ENCODE measurements at places on chromosomes 13 and 19. TPM values are rescaled to one million over a fixed set of nuclear protein-coding genes. Genes with fewer than 3 reads are reported as not detected.

DNA sequence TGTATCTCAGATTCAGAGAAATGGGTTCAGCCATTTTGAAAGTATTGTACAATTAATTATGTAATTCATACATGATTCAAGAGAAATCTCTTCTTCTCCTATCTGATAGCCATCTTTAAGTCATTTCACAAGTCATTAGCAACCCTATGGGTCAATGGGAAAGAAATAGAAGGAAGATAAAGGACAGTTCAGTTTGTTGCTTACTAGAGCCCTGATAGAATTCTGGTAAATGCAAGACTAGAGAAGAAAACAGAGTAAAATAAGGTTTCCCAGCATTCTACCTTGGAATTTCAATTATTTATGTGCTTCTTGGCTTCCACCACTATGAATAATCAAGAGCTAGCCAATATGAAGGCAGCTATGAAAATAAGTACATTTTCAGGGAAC, 117.7 kb downstream of the LHFPL6 start:
- DNase-seq, result no peak

GRCh38 chr13:99057310-99057975, 79.6 kb upstream of the DOCK9 start:
- DNase-seq, result no peak

DNA sequence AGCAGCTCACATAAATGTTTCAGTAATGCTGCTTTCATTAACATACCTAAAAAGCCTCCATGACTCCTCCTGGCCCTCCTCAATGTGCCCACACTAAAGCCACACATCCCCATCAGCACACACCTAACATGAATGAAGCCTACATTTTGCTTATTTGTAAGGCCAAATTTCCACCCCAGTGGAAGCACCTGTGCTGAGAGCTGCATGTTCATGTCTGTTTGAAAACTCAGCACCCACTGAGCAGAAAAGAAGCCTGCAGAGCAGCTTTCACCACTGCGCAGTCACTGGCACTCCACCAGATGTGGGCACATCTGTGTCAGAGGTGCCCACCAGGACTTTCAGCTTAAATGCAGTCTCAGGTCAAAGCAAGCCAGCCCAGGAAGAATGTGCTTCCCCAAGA, 93.5 kb downstream of the FOXO1 start:
- DNase-seq, result no peak

GRCh38 chr19:46719629-46720502, 3.0 kb upstream of the PRKD2 start:
- DNase-seq, result no peak

DNA sequence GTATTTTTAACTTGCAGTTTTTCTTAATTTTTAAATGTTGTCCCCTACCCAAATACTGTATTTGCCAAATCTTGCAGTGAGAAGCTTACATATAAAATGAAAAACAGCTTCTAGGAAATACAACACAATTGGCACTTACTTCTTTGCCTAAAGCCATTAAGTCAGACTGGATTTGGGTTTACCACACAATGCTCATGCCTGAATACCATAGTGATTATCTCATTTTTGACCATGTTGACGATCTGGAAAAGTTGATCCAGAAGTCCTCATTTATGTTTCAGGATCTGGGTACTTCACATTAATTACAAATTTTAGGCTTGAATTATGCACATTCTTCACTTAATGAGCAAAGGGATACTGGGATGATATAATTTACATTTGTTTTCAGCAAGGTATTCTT, 2.4 kb downstream of the RNF6 start:
- DNase-seq, result no peak

- DNase-seq, result no peak
Measured at GRCh38 chr19:3944018-3944721, 11.3 kb downstream of the NMRK2 start.

GRCh38 chr13:34926508-34926907, 15.6 kb upstream of the NBEA start:
- DNase-seq, result no peak

DNA sequence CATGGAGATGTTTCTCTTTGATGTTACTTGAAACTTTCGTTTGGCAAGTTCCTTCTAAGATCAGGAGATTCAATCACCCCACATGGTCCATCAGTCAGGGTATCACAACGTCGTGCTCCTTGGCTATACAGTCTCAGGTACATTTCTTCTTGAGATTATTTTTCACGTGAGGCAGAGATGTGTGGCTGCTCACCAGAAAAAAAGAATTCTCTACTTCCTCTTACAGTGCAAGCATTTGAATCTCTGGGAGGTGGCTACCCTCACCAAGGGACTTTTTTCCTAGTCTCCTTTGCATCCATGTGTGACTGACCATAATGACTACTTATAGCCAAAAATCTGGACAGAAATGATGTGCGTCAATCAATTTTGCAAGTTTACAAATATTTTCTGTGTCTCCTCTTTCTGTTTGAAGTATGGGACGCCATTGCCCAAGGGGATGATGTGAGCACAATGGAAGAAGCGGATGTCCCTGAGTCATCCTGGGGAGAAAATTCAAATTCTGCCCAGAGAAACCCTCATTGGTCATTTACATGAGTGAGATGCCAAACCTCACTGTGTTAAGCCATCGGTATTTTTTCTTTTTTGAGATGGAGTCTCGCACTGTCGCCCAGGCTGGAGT, 8.6 kb upstream of the LAIR2 start:
- no peak for DNase-seq

GRCh38 chr19:4502282-4503131, 15.8 kb downstream of the PLIN4 start:
- no peak for DNase-seq

DNA sequence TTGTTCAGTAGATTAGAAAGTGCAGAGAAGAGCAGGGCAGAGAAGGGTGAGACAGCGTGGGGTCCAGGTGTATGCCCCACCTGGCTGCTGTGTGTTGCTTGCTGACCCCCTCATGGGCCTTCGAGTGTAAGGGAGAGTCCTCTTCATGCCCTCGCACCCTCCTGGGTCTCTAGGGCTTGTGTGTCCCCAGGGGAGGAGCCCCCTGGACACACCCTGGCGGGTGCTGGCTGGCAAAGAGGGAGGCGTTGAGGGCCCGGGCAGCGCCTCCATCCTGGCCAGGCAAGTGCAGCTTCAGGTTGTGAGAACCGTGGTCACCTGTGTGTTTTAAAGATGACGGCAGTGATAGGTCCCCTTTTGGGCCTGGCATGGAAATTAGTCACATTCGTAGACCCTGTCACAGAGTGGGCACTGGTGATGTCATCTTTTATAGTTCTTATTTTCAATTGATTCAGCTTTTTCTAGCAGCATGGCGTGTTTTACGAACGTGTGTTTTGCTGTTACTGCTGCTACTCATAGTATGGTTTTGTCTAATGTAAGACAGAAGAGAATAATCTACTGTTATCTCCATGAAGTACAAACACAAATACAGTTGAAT, 18.7 kb downstream of the TFDP1 start:
- DNase-seq, result no peak

DNA sequence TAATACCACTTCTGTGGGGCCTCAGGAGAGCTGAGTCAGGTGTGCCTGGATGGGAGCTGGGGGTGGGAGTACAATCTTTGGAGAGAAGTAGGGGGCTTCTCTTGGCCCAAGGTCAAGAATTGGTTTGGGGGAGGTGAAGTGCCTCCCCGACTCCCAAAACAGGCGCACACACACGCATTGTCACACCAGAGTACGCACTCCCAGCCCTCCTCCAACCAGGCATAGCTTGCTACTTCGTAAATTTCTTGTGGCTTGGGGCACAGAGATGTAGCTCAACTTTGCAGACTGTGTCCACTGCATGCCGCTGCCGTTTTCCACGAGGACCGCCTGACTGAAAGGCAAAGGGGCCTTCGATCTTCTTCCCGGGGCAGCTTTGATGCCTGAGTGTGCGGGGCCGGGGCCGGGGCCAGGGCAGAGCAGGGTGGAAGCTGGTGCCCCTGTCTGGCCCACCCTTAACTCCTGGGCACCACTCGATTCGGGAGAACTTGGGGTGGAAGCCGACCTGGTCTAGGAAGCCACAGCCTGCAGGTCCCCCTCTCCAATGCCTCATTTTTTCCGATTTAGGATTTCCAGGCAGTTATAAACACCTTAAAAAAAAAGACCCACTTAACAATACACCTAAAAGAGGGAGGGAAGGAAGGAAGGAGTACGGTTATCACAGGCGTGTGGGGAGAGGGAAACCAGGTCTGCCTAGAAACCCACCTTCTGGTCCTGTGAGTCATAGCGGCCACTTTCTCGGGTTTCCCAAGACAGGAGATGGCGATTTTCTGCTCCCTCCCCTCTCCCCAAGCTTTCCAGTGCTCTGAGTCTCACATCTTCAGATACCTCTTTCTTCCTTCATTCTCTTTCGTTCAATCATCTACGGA, 5.8 kb upstream of the TSHZ3 start:
- DNase-seq, result no peak

GRCh38 chr19:10923260-10924112, 5.0 kb downstream of the YIPF2 start:
- DNase-seq, result no peak

DNA sequence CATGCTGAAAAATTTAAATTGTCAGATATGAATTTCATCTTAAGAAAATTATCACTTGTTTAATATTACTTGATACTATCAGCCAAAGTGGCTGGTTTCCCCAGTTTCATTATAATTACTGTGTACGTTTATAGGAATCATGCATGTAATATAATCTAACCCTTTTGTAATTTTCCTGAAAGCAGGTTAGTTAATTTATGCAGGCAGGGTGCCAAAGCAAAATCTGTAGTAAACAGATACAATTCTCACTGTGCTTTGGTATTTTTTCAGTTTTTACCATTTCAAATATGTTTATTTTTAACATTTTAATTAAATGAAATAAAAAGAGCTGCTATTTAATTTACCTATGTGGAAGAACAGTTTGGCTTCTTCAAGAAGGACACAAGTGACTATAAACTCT, 1227.5 kb upstream of the MIR17HG start:
- no peak for DNase-seq

DNA sequence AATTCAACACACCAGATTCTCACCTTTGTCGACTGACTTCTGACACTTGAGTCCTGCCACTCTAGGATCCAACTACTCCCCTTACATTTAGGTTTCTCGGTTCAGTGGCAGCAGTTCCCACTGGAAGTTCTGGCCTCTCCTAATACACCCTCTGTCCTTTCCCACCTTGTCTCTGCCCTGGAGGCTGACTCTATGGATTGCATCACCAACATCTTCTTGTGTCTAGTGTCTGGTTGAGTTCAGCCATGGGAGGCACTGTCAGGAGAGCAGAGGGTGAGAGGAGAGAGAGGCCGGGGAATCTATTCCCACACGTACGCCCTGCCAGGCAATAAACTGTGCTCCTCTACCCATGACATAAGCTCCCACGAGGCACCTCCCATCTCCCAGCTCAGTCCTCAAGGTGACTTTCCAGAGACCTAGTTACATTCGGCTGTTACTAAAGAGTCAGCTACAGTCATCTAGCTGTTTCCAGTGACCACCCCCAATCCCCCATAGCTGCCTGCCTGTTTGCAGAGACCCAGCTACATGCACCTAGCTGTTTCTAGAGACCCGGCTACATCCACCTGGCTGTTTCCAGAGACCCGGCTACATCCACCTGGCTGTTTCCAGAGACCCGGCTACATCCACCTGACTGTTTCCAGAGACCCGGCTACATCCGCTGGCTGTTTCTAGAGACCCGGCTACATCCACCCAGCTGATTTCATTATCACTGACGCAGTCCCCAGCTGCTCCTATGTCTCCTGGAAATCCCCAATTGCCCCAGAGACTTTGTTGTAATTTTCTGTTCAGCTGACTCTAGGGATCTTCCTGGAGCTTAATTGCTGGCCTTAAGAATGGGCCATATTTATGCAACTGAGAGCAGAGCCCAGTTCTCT, 8.1 kb upstream of the LILRB4 start:
- DNase-seq, result no peak

DNA sequence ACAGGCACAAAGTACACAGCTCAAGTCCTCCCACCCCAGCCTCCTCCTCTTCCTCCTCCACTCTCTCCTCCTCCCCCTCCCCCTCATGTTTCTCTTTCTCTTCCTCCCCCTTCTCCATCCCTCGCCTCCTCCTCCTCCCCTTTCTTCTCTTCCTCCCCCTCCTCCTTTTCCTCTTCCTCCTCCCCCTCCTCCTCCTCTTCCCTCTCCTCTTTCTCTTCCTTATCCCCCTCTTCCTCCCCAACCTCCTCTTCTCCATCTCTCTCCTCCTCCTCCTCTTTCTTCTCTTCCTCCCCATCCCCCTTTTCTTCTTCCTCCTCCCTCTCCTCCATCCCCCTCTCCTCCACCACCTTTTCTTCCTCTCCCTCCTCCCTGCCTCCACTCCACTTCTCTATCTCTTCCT, 276.3 kb upstream of the TSHZ3 start:
- no peak for DNase-seq

NALCN gene
- polyA plus RNA-seq, result 1.2 TPM

CYP4F12 gene
- 0.65 TPM for polyA plus RNA-seq

FGF22 gene
- 0.35 TPM for polyA plus RNA-seq

RAD23A gene
- polyA plus RNA-seq, result 80.5 TPM

ZNF610 gene
- 10.1 TPM for polyA plus RNA-seq

IL4I1 gene
- 1.7 TPM for polyA plus RNA-seq

CBY2 gene
- polyA plus RNA-seq, result 1.1 TPM
